Activated effector memory CD4-positive, alpha-beta T cell treated with Interleukin-2 at 50 U/mL for 16 hours (primary cell): ENCODE measurements at places on chromosomes 4 and X.

GRCh38 chrX:149987613-149988012 lies 49.3 kb upstream of the EOLA2 start:
- no peak for DNase-seq

GRCh38 chrX:42437211-42437610 lies 340.8 kb downstream of the PPP1R2C start:
- no peak for DNase-seq

DNA sequence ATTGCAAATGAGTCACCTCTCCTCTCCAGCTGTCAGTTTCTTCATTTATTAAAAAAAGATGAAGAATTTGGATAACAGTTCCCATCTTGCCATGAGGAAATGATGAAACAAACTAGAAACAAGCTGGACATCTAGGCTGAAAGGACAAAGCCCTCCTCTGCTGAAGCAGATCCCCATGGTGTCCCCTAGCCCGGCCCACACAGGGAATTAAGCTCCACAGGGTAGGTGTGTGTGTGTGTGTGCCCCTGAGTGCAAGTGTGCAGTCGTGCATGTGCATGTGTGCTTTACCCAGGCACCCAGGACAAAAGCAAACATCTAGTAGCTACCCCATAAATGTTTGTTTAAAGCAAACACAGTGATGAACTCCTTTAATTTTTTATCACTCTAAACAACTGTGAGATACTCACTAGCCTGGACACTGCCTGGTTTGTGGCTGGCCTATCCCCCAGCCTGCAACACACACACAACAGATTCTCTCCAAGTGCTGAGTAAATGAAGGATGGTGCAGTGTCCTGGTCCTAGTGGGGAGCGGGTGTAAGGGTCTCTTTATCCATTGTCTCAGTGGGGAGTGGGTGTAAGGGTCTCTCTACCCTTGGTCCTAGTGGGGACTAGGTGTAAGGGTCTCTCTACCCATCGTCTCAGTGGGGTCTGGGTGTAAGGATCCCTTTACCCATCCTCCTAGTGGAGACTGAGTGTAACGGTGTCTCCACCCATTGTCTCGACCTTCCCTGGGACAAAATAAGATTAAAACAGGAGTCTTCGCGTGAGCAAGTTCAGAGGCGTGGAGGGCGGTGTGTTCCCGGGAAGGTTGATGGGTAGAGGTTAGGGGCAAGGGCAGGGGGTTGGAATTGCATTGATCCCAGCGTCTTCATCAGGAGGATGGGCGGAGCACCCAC lies 688 bp upstream of the EVC start:
- no peak for DNase-seq

DNA sequence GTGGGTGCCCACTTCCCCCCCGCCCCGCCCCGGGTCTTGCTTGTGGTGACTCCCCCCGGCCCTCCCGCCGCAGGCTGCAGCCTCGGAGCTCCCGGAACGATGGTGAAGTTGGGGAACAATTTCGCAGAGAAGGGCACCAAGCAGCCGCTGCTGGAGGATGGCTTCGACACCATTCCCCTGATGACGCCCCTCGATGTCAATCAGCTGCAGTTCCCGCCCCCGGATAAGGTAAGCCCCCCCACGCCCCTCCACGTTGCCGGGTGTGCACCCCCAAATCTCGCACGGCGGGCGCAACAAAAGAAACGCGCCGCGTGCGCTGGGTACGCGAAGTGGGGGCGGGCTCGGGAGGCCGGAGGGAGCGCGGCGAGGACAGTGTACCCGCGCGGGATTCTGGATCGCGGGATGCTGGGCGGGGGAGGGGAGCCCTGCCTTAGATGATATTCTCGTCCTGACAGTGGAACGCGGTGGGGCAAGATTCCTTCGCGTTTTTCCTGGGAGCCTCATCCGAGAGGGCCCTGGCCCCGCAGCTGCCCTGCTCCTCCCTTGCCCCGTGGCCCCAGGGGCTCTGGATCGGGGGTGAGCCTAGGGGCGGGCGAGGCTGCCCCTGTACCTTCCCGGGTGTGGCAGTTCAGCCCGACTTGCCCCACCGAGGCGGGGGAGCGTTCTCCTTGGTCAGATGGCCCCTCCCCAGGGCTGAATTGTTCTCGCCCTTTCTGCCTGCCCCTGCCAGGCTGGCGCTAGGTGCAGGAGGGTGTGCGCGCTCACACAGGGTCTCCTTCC lies 819 bp downstream of the NSG1 start:
- peak; percentile 5 for DNase-seq

DNA sequence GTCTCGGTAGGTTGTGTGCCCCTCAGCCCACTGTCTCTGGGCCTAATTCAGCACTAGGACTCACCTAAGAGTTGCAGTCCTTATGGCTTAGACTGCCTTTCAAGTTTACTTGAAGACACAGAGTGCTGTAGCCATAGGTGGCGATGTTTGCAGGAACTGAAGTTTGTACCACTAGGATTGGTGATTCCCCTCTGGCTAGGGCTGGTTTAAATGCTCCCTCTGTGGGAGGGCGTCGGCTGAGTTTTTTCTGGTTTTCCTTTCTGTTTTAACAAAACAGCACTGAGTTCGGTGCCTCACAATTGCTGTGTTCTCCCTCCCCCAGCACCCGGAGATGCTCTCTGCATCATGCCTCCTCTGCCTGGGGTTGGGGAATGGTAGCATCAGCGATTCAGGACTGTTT lies 480.9 kb downstream of the PCDH11X start:
- DNase-seq: no peak

DNA sequence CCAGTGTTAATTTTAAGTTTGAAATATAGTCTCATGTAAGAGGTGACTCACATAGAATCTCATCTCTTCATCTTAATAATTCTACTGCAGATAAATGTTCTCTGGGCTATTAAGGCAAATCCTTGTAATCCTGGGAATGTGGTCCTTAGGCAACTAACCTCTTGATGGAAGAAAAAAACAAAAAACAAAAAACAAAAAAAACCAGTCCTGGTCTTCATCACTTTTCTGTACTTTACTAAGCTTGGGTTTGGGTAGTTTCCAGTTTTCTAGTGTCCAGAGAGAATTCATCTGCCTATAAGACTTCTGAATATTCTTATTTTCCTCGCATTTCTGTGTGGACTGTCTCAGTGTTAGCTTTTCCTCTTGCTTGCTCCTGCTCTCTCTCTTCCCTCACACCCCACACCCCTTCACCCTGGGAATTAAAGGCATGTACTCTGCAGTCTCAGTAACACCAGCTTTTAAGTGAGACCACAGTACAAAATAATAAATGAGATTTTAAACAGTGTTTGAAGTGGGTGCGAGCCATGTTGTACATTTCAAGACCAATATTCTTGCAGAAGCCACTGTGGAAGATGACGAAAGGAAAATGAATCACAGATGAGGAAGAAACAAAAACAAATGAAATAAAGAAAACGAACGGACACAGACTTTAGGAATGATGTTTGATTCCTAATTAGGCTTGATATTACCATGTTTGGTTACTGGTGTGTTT lies 51.7 kb downstream of the HAND2 start:
- no peak for DNase-seq
